Naive thymus-derived CD8-positive, alpha-beta T cell (primary cell): ENCODE measurements at places on chromosomes 11 and 22. TPM values are rescaled to one million over a fixed set of nuclear protein-coding genes. Genes with fewer than 3 reads are reported as not detected.
A peak's percentile ranks its signal among the peaks of the same experiment; 100 is the strongest.

Gene TEX54
- 0.88 TPM for total RNA-seq

DNA sequence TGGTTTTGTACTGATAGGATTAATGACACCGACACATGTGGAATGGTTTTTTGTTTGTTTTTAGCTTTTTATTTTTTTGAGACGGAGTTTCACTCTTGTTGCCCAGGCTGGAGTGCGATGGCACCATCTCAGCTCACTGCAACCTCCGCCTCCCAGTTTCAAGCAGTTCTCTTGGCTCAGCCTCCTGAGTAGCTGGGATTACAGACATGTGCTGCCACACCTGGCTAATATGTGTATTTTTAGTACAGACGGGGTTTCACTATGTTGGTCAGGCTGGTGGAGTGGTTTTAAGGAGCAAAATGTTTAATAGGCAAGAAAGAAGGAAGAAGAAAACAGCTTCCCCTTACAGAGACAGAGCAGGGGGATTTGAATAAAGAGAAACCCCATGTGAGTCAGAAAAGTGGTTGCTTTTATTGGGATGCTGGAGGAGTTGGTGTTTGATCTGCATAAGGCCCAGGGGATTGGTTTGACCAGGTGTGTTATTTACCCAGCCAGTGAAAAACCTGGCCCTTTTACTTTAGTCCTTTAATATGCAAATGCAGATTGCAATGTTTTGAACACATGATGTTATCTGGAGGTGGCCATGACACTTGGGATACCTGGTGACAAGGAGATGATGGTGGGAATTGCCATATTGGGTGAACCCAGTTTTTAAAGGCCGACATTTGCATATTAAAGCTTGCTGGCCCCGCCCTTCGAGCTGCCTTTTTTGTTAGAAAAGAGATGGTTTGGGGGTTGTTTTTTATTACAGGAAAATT lies 24.3 kb downstream of the SUSD2 start:
- H3K4me1 ChIP-seq: peaks cover 28% of the 10 kb centered on the region
- no peak overlapping the region for H3K4me3 ChIP-seq
- no peaks in the 10 kb centered on the region for H3K36me3 ChIP-seq
- DNase-seq: no peak
- no peaks in the 10 kb centered on the region for H3K27me3 ChIP-seq
- H3K27ac ChIP-seq: no peak overlapping the region

DNA sequence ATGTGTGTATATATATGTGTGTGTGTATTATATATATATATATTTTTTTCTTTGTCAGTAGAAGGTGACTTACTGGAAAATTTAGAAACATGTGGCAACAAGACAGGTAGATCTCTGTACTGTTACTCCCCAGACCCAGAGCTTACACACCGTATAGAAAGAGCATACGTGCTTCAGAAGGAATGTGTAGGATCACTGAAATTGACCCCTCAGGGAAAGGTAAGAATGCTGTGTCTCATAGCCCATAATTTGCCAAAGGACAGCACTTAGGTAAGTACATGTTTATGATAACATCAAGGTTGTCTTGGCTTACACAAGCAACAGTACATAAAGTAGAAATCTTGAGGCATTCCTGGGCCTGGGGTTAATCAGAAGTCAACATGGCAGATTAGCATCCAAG lies 54.2 kb upstream of the PDE3B start:
- H3K4me3 ChIP-seq: no peak overlapping the region
- H3K4me1 ChIP-seq: peaks cover 47% of the 10 kb centered on the region
- H3K27me3 ChIP-seq: no peaks in the 10 kb centered on the region
- H3K27ac ChIP-seq: no peak overlapping the region

- peaks cover 13% of the 10 kb centered on the region for H3K27me3 ChIP-seq
- H3K4me3 ChIP-seq: no peak overlapping the region
- no peak overlapping the region for H3K27ac ChIP-seq
- H3K36me3 ChIP-seq: no peaks in the 10 kb centered on the region
Measured at GRCh38 chr22:24730864-24731263, 43.7 kb downstream of the PIWIL3 start.

DNA sequence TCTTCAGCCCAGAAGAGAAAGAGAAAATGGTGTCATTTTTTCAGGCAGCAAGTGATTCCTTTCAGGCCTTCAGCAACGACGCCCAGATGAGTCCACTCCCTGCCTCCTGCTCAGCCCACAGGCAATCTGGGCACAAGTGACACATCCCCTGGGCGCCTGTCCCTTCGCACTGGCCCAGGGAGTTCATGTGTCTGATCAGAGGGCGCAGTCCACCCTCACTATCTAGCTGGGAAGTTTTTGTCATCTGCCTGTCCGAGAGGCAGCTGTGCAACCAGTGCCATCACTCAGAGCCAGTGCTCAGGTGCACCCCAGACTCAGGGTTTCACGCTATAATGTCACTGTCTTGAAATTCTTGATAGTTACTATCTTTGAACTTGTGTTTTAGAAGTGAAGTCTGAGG lies 1.4 kb upstream of the KCNQ1OT1 start:
- DNase-seq: peak; percentile 10
- peaks cover 16% of the 10 kb centered on the region for H3K36me3 ChIP-seq
- H3K27me3 ChIP-seq: no peaks in the 10 kb centered on the region
- H3K4me3 ChIP-seq: peak overlapping the region; percentile 52
- no peak overlapping the region for H3K27ac ChIP-seq
- peaks cover 1% of the 10 kb centered on the region for H3K4me1 ChIP-seq

GRCh38 chr11:73554671-73555320 lies 43.1 kb downstream of the FAM168A start:
- no peak overlapping the region for H3K4me3 ChIP-seq
- DNase-seq: no peak

Gene TESMIN
- 5.3 TPM for total RNA-seq

- H3K4me1 ChIP-seq: peaks cover 26% of the 10 kb centered on the region
- peak overlapping the region; percentile 75 for H3K27ac ChIP-seq
- peaks cover 9% of the 10 kb centered on the region for H3K36me3 ChIP-seq
- peaks cover 11% of the 10 kb centered on the region for H3K27me3 ChIP-seq
- peak; percentile 9 for DNase-seq
Measured at GRCh38 chr11:124115782-124116616, 749 bp downstream of the VWA5A start.

Gene SMCO4
- total RNA-seq: 0.99 TPM

GRCh38 chr11:95684701-95685100 lies 104.9 kb downstream of the FAM76B start:
- no peaks in the 10 kb centered on the region for H3K36me3 ChIP-seq
- H3K27ac ChIP-seq: peak overlapping the region; percentile 85
- H3K4me3 ChIP-seq: no peak overlapping the region
- peaks cover 23% of the 10 kb centered on the region for H3K4me1 ChIP-seq
- no peaks in the 10 kb centered on the region for H3K27me3 ChIP-seq
- no peak for DNase-seq

- peaks cover 27% of the 10 kb centered on the region for H3K4me1 ChIP-seq
- no peak for DNase-seq
- peak overlapping the region; percentile 93 for H3K4me3 ChIP-seq
- peak overlapping the region; percentile 60 for H3K27ac ChIP-seq
- H3K36me3 ChIP-seq: no peaks in the 10 kb centered on the region
Measured at GRCh38 chr22:43152003-43152356, 621 bp downstream of the TSPO start.

Gene BAD
- total RNA-seq: 13.7 TPM

Gene RTN4R
- total RNA-seq: 5.1 TPM

DNA sequence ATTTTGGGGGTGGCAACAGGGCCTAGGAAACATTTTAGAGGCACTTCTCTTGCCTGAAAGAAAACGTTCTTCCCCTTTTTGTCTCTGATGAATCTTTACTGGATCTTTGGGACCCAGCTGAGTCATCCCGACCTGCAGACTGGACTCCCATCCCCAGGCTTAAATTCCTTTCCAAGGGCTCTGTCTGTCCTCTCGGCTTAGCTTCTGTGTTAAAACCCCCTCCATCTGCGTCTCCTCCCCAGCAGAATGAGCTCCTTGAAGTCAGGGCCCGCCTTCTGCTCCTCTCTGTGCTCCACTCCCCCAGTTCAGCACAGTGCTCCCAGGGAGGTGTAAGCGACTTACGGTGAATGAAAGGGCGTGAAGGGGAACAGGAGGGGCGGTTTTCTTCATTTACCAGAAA lies 895 bp upstream of the DAGLA start:
- H3K4me1 ChIP-seq: peaks cover 4% of the 10 kb centered on the region
- peak overlapping the region; percentile 30 for H3K4me3 ChIP-seq
- DNase-seq: no peak
- no peaks in the 10 kb centered on the region for H3K36me3 ChIP-seq

Gene SERPIND1
- not detected for total RNA-seq

DNA sequence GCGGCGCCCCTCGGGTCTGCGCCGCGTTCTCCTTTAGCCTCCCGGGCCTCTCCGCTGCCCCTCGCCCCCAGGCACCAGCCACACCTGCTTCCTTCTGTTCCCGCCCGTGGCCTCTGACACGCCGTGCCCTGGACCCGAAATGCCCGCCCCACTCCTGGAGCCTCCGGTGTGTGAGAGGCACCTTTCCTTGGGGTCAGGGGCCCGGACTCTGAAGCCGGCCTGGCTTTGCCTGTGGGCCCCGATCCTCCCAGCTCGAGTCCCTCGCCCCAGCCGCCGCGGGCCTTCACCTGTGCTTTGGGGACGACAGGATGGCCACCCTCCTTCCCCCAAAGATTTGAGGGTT lies 661 bp upstream of the CDPF1 start:
- no peak for DNase-seq
- peak overlapping the region; percentile 82 for H3K4me3 ChIP-seq
- H3K36me3 ChIP-seq: no peaks in the 10 kb centered on the region
- no peaks in the 10 kb centered on the region for H3K27me3 ChIP-seq
- H3K27ac ChIP-seq: peak overlapping the region; percentile 86
- peaks cover 39% of the 10 kb centered on the region for H3K4me1 ChIP-seq

DNA sequence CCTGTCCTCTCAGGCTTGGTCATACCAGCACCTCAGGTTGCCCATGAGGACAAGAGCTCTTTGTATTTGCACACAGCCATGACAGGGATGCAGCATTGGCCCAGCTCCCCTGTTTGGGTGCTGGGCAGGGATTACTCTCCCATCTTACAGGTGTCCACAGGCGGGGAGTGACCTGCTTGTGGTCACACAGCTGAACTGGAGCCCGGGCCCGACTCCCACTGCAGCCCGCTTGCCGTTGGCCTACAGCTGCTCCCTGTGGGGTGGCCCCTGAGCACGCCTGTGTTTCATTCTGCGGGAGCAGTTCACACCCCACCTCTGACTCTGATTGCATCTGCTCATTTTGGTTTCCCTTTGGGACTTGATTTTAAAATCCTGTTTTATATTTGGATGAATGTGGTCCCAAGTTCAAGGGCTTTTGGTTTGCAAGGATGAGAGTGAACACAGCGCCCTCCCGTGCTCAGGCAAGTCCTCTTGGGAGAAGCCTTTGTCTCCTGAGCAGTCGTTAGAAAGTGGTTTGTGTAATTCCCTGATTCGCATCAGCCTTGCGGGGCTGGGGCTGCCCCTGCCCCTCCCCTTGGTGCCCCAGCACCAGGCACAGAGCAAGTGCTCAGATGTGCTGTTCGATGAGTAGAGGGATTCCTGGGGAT lies 9.3 kb downstream of the PICK1 start:
- H3K4me3 ChIP-seq: no peak overlapping the region
- no peak for DNase-seq
- H3K27me3 ChIP-seq: no peaks in the 10 kb centered on the region
- peaks cover 25% of the 10 kb centered on the region for H3K36me3 ChIP-seq
- H3K4me1 ChIP-seq: peaks cover 3% of the 10 kb centered on the region

GRCh38 chr11:64745189-64745520 lies 1.2 kb upstream of the RASGRP2 start:
- H3K27me3 ChIP-seq: peaks cover 2% of the 10 kb centered on the region
- H3K4me3 ChIP-seq: peak overlapping the region; percentile 86
- peaks cover 3% of the 10 kb centered on the region for H3K36me3 ChIP-seq
- peaks cover 37% of the 10 kb centered on the region for H3K4me1 ChIP-seq
- DNase-seq: peak; percentile 72
- H3K27ac ChIP-seq: peak overlapping the region; percentile 99

DNA sequence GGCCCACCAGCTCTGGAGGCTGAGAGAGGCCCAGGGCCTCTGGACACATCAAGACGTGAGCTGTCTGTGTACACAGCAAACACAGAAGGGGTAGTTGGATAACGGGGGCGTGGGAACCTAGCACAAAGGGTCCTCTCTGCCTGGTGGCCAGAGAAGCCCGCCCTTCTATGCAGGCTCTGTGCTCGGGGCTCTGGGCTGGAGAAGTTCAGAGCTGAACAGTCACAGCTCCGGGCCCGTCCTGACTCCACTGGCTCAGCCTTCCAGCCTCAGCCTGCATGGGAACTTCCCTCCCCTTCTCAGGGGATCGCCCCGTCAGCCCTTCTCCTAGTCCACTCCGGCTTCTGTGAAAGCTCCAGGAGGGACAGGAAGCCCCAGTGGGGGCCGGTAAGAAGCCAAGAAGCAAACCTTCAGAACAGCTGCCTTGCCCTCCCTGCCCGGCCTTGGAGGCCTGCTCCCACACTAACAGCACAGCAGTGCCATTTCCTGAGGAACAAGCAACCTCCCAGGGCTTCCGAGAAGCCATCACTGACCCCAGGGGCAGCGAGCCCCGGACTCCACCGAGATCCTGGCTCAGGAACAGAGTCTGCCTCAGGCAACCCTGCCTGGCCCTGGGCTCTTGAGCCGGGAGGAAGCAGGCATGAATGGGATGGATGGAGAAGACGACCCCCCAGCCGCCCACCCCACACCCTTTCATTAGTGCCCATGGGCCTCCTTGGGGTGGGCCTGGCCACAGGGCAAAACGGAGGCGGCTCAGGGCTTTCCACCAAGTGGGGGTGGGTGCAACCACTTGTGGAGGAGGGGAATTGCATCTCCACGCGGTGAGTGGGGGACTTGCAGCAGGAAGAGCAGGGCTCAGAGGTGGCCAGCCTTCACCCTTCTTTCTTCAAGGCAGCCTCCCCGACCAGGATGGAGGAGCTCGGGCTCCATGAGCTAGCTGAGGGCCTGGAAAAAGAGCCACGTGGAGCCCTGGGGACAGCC lies 119.8 kb downstream of the ST3GAL4 start:
- H3K27ac ChIP-seq: no peak overlapping the region
- no peak for DNase-seq
- H3K36me3 ChIP-seq: no peaks in the 10 kb centered on the region
- no peak overlapping the region for H3K4me3 ChIP-seq
- no peaks in the 10 kb centered on the region for H3K27me3 ChIP-seq
- peaks cover 8% of the 10 kb centered on the region for H3K4me1 ChIP-seq

Gene OTOG
- not detected for total RNA-seq

GRCh38 chr11:132851247-132851646 lies 681.1 kb downstream of the OPCML start:
- no peaks in the 10 kb centered on the region for H3K36me3 ChIP-seq
- peaks cover 10% of the 10 kb centered on the region for H3K27me3 ChIP-seq
- DNase-seq: no peak
- H3K27ac ChIP-seq: no peak overlapping the region

- no peak overlapping the region for H3K27ac ChIP-seq
- no peak for DNase-seq
- no peaks in the 10 kb centered on the region for H3K36me3 ChIP-seq
- no peaks in the 10 kb centered on the region for H3K4me1 ChIP-seq
- no peak overlapping the region for H3K4me3 ChIP-seq
Measured at GRCh38 chr11:32411942-32412615, 23.3 kb downstream of the WT1 start.

DNA sequence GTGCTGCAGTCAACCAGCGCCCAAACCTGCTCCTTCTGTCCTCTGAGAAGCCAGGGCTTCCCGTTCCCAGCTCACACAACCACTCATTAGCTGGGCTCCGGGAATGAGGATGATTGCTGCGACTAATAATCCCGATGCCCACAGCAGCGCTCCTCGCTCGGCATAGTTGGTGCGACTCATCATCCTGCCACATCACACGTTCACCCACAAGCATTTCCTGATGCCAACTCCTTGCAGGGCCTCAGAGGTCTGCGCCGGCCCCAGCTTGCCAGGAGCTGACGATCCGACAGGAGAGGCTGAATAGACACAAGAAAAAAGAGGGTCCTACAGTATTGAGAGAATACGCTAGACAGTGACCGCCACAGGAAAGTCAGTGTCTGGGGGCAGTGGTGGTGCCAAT lies 10.6 kb upstream of the CSNK1E start:
- no peak overlapping the region for H3K27ac ChIP-seq
- H3K4me3 ChIP-seq: peak overlapping the region; percentile 51
- no peaks in the 10 kb centered on the region for H3K27me3 ChIP-seq
- peaks cover 6% of the 10 kb centered on the region for H3K4me1 ChIP-seq
- no peaks in the 10 kb centered on the region for H3K36me3 ChIP-seq
